NCI-H2081 treated with DMSO at 0.1 percent for 48 hours (cell line): ENCODE measurements at places on chromosomes 3 and 15.
A peak's percentile ranks its signal among the peaks of the same experiment; 100 is the strongest.

DNA sequence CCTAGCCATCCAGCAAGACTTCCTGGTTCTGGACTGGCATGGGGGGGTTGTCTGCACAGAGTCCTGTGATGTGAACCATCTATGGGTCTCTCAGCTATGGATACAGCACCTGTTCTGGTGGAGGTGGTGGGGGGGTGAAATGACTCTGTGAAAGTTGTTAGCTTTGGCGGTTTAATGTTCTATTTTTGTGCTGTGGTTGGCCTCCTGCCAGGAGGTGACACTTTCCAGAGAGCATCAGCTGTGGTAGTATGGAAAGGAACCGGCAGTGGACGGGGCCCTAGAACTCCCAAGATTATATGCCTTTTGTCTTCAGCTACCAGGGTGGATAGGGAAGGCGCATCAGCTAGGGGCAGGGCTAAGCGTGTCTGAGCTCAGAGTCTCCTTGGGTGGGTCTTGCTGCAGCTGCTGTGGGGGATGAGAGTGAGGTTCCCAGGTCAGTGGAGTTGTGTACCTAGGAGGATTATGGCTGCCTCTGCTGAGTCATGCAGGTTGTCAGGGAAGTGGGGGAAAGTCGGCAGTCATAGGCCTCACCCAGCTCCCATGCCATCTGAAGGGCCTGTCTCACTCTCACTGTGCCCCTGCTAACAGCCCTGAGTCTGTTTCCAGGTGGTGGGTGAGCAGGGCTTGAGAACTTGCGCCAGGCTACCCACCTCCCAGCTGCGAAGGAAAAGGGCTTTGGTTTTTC is 7.1 kb upstream of the LARS2 start:
- DNase-seq, result no peak

DNA sequence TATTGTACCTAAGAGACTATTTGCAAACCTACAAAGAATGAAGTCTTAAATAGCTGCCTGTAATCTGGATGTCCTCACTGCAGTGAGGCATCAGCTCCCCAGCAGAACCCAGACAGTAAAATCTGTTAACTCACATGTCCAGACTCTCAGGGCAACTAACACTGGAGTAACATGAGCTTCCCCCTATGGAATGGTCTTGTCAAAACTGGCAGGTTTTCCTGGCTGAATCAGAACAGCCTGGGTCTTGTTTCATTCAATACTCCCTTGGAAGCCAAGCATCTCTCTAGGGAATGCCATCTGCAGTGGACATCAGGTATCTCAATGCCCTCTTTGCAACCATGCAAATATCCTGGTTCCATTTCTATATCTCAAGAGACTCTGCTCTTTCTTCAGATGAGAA is 24.4 kb downstream of the PTPN9 start:
- DNase-seq, result no peak

DNA sequence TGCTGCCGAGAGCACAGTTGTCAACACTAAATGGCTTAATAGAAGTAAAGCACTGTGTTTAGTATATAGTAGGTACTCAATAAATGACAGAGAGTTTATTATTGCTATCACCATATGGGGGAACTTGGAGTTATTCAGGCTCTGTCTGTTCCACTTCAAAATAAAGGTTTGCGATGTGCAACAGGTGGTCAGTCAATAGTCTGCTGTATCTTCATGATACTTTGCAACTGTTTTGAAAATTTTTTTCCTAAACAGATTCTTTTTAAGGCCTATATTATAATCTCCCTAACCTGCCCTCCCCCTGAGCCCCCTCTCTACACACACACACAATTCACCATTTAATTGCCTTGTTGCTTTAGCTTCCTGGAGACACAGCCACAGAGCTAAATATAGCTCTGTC is 164.7 kb upstream of the NR2F2 start:
- DNase-seq, result no peak

DNA sequence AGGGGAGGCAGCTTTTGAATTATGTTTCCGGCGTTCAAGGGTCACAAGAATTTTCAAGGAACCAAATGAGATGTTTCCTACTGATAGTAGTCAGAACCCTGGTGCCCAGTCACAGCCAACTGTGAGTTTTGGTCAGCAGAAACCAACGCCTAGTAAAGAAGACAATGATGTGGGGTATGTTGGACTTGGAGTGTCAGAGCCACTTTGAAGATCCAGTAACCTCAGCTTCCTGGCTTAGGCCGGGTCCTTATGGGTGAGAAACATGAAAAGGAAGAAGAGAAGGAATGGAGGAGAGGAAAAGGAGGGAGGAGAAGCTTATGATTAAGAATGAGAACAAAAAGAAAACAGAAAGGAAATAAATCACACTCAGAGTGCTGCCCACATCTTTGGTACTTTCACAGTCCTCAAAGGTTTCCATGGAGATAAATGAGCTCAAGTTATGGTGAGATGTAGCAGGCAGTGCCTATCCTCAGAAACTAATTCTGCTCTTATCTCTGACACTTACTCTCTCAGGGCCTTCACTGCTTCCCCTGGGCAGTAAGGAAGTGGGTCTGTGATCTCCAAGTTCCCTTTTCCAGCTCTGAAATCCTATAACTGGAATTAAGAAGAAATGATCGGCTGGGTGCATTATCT is 2.0 kb upstream of the MCF2L2 start:
- no peak for DNase-seq

DNA sequence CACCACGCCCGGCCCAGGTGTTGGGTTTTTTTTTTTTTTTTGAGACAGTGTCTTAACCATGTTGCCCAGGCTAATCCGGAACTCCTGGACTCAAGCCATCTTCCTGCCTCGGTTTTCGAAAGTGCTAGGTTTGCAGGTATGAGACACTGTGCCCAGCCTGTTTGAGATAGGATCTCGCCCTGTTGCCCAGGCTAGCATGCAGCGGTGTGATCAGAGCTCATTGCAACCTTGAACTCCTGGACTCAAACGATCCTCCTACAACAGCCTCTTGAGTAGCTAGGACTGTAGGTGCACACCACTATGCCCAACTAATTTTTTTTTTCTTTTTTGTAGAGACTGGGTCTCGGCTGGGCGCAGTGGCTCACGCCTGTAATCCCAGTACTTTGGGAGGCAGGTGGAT is 20.3 kb upstream of the ITPKA start:
- DNase-seq, result no peak

- peak; percentile 71 for DNase-seq
Observed at GRCh38 chr3:55935241-55935640, 448.1 kb upstream of the WNT5A start.

DNA sequence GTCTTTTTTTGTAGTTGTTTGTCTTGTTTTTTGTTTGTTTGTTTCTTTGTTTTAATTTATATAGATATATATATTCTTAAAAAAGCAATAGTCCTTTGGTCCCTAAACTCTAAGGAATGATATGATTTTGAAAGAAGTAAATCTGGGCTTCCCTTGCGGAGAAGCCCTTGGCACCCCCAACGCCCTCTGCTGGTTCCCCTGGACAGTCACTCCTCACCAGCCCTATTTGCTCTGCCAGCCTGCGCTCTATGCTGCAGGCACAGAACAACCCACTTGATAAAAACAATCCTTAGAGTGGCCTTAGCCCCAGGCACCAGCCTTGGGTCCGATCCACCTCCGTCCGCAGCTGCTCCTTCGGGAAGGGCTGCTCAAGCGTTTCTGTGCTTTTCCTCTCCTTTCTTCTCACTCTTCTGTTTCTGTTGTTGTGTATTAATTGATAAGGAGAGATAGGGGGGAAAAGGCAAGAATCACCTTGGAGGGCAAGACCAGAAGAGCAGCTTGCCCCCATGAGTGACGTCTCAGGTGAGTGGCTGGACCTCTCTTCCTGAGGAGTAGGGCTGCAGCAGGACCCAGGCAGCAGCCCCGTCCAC is 13.7 kb upstream of the PARP6 start:
- no peak for DNase-seq
